ENCODE measurements at places on chromosomes 7 and 10.

DNA sequence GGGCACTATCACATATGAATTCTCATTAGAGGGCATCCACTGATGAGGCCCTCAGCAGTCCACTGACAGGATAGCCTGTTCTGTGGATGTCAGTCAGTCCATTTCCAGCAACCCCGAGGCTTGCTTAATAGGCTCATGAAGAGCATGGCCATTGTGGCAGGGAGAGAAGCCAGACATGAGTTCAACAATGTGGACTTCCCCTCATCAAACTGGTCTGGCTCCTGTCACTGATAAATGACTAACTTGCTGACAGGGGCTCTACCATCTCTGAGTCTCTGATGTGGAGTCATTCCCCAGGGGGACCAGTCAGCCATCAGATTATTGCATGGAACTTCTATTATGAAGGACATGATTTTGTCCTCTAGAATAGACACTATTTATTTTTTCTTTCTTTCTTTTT lies 19.8 kb upstream of the TRIL start:
- DNase-seq: no peak

- no peak for DNase-seq
These were observed 21.5 kb downstream of the C10orf53 start for GRCh38 chr10:49700997-49701396.

GRCh38 chr7:114688443-114689055 lies 233.3 kb upstream of the MDFIC start:
- DNase-seq: no peak

DNA sequence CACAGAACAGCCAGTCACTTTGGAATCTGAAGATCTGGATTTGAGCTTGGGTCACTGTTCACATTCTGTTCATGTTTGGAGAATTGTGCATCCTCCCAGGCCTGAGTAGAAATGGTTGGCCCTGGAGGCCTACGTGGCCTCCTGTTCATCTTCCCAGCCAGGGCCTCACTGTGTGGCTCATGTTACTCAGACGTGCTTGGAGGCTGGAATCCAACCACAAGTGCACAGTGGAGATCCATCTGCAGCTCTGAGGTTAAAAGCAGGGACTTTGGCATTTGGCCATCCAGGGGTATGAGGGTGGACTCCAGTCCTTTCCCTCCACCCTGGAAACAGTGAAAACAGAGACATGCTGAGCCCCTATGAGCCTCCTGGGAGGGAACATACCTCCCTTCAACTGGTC lies 709.0 kb upstream of the IGFBP3 start:
- DNase-seq: no peak

DNA sequence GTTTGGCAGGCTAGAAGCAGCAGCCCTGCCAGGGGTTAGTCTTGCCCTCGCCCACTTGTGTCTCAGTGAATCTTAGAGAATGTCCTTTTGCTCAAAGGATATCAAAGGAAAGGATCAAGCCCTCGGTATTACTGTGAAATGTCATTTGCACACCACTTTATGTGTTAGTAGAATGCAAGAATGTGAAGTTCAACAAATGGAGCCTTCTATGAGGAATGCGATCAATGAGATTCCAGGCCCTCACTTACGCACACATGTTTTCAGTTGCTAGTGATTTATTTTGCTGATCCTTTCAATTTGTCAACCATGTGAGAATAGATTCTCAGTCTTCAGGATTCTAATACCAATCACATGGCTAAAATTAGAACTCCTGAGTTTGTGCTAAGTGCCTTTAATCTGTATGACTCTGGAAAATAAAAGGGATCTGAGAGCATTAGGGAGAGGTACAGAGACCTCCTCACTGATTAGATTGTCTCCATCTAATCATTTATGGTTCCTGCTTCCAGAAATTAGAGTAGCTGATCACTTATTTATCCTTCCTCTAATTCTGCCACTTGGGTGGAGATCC lies 123.0 kb upstream of the SP4 start:
- DNase-seq: no peak

DNA sequence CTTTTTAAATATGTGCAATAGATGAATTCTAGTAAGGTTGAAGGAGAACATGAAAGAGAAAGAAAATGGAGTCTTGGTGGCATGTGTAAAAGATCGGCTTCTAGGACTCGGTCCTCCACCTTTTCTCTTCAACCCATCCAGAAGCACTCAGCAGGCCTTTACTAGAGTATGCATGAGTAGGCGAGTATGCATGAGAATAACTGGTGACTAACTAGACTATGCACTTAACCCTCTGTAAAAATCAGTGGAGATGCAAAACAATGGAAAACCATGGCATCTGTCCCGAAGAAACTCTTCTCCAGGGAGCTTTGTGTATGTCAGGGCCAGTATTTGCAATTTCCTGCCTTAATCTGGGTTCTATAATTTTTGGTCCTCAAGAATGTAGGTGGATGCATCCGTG lies 40.0 kb upstream of the GRB10 start:
- DNase-seq: peak; percentile 24

GRCh38 chr10:62395892-62396291 lies 21.7 kb downstream of the ZNF365 start:
- no peak for DNase-seq

GRCh38 chr10:87038786-87039185 lies 18.7 kb downstream of the FAM25A start:
- peak; percentile 12 for DNase-seq

DNA sequence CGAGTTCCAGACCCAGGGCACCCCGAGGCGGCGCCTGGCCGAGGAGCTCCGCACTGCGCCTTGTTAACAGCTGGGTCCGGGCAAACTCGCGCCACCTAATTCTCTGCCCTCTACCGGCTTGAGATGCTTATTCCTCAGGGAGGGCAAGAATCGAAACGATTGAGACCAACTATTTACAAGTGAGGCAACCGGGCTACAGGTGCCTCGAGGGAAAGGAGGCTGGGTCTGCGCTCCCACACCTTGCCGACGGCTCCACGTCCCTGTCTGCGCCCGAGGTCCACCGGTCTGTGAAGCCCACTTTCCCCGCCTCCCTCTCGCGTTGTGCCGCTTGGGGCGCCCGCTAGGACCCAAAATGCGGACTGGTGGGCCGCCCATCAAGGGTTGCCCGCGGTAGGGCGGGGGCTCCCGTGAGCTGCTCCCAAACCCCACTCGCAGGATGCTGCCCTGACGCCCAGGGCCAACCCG lies 527 bp downstream of the AKR1B1 start:
- peak; percentile 78 for DNase-seq

GRCh38 chr7:86961686-86962085 lies 97.8 kb downstream of the ELAPOR2 start:
- no peak for DNase-seq

DNA sequence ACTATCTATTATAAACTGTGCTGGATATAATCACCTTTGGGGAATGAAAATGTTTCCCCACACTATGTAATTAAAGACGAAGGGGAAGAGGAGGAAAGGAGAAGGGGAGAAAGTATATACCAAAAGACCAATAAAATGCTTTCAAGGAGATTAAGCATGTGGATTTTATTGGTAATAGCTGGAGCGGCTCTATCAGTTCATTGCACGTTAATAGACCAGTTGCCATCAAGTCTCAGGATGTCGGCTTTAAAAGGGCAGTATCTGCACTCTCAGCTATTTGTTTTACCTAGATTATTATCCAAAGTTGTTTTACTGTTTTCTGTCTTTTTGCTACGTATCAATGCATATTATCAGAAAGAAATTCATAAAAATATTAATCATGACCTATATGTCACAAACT lies 9.0 kb downstream of the ETV1 start:
- no peak for DNase-seq

DNA sequence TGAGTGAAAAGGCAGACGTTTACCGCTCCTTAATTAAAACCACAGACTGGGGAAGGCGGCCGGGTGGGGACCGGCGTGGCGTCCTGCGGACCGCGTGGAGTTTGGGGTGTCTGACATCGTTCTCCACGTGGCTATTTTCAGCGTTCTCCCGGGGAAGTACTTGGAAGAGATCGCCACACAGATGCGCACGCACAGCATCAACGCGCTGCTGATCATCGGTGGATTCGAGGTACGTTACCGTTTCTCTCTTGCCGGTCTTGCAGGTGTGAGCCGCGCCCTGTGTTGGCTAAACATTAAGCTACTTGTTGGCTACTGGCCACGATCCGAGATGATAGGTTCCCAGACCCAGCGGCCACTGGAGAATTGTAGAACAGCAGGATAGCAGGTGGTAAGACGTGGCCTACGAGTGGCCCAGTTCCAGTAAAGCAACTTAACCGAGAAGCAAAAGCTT lies 51.3 kb downstream of the PFKP start:
- DNase-seq: no peak

GRCh38 chr7:16462431-16462889 lies 3.1 kb downstream of the SOSTDC1 start:
- DNase-seq: no peak

- no peak for DNase-seq
These were observed 1.7 kb upstream of the PRKCQ start for GRCh38 chr10:6581778-6582228.

- no peak for DNase-seq
These were observed 36.9 kb upstream of the AUTS2 start for GRCh38 chr7:69561266-69561960.

DNA sequence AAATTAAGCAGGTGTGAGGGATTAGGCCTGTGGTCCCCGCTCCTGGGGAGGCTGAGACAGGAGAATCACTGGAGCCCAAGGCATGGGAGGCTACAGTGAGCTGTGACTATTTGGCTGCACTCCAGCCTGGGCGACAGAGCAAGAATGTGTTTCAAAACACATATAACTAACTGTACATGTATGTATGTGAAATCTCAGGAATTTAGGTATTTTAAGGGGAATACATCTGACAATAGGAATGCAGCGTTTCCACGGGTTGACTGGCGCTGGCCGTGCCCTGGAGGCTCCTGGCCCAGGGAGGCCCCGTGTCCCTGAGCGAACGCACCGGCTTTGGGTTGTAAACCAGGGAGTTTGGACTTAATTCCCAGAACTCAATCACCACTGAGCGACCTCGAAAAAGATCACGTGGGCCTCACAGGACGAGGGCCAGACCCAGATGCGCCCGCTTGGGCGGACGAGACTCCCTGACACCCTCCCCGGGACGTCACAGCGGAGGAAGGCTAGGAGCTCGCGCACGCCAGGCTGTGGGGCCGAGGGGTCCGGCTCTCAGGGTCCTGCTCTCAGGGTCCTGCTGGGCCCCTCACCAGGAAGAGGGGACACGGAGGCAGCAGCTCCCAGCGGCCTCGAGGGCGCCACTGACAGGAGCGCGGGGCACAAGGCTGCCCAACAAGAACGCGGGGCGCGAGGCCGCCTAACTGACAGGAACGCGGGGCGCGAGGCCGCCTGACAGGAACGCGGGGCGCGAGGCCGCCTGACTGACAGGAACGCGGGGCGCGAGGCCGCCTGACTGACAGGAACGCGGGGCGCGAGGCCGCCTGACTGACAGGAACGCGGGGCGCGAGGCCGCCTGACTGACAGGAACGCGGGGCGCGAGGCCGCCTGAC lies 18.4 kb downstream of the PTPRN2 start:
- DNase-seq: no peak

- DNase-seq: no peak
These were observed 141.8 kb upstream of the CDC14C start for GRCh38 chr7:48782511-48782910.

DNA sequence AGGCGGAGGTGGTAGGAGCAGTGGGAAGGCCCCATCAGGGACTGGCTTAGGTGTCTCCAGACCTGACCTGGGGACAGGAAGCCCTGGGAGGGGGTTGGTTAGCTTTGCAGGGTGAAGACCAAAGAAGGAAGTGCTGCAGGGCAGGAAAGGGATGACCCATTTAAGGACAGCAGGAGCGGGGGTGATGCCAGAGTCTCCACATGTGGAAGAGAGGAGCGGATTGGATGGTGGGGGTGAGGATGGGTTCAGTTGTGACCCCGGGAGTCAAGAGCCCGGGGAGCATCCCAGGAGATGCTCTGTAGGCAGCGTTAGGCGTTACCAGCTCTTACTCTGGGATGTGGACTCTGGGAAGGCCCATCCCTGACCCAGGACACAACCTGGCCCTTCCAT lies 3.1 kb upstream of the LDB3 start:
- no peak for DNase-seq

DNA sequence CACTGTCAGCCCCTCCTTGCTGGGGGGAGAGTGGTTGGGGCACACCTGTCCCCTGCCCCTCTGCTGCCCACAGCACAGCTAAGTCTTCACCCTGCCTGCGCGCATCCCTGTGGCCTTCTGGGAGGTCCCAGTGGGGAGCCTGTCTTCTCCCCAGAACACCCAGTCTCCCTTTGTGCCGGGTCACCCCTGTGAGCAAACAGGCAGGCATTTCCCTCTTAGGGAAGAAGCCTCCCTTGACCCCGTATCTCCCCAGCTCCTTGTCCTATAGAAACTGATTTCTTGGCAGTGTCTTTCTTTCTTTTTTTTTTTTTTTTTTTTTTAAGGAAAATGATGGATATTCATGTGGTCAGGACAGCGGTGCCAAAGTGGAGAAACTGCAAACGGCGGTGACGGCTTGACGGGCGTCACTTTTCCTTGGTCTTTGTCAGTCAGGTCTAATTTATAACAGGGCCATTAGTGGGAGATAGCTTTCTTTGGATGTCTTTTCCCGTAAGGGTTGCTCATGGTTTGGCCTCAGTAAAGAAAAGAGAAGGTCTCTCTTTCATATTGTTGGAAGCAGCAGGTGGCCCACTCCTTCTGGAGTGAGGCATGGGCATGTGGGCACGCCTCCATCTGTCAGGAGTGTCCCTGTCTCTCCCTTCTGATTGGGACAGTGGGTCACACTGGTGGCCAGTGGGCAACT lies 115.3 kb downstream of the NKX6-2 start:
- no peak for DNase-seq

DNA sequence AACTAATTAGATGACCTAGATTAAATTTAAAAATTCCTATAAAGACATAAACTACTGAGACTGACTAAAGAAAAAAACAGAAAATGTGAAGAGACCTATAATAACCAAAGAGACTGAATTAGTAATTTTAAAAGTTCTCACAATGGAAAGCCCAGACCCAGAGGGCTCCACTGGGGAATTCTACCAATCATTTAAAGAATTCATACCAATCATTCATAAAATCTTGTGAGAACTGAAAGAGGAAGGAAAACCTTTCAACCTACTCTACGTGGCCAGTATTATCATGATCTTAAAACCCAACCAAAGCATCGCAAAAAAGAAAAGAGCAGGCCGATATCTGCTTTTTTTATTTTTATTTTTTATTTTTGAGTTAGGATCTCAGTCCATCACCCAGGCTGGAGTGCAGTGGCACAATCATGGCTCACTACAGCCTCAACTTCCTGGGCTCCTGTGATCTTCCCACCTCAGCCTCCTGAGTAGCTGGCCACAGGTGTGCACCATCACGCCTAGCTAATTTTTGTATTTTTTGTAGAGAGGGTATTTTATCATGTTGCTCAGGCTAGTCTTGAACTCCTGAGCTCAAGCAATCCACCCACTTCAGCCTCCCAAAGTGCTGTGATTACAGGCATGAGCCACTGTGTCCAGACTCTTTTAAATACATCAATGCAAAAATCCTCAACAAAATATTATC lies 48.6 kb downstream of the DGKI start:
- DNase-seq: no peak

- DNase-seq: no peak
These were observed 472.5 kb upstream of the SEMA3D start for GRCh38 chr7:85659364-85659763.

DNA sequence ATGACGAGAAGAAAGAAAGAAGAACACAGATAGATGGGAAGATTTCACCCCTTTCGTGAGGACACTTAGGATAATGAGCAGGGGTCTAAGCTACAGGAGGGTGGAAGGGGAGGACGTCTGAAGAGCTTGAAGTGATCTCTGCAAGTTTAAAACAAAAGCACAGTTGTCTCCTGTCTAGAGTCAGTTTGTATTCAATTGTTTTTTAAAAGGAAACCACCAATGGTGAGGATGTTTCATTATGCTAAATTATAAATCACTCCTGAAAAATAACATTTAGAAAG lies 85.9 kb downstream of the ADAM12 start:
- no peak for DNase-seq

Data from GM03348 (cell line).